ENCODE measurements at places on chromosomes 3 and 15.

- DNase-seq = peak; percentile 50
Measured at GRCh38 chr3:188491276-188491687, 337.3 kb downstream of the LPP start.

DNA sequence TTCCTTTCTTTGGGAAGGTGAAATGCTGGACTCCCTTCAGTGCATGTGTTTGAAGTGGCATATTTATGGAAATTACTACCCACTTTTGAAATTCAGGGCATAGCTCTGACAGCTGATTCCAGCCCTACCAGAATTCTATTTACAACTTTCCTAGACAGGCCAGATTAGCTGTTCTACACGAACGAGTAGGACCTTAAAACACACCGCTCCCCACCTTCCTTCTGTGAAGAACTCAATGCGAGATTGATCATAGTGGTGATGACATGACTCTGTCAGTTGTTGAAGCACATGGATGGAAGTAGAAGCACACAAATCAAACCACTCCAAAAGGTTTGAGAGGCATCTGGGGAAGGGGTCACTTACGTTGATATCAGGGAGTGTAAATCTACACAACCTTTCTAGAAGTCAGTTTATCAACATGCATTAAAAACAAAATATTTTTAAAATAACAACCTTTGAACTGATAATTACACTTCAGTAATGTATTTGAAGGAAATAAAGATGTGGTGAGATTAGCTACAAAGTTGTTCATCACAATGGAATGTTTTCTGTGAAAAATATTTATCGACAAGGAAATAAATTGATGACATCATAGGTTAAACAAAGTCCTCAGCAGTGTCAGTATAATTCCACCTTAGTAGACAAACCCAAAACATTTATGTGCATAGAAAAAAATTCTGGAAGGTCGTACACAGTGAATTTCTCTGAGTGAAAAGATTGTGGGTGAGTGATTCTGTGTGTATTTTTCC, 29.8 kb downstream of the RARB start:
- no peak for DNase-seq

- no peak for DNase-seq
Measured at GRCh38 chr15:85642693-85643066, 152.0 kb downstream of the KLHL25 start.

DNA sequence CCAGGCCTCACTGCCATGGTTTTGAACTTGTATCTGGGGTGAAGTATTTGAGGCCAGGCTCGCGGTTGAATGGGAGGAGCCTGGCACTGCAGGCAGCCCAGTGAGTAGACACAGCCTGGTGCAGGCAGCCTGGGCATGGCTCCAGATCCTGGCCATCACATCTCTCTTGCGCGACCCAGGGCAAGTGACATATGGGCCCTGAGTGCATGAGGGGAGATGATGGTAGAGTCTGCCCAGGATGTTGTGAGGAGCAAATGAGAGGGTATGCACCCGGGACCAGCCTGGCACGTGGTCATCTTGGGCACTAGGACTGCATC, 103.5 kb downstream of the TBC1D2B start:
- DNase-seq = no peak

GRCh38 chr3:59659755-59660154, 609.9 kb upstream of the CFAP20DC start:
- no peak for DNase-seq

Measured in SK-N-DZ (cell line).